B cell (primary cell): ENCODE measurements at places on chromosomes 7 and 10.

GRCh38 chr10:127982601-127983000 lies 75.7 kb downstream of the PTPRE start:
- no peak for DNase-seq

DNA sequence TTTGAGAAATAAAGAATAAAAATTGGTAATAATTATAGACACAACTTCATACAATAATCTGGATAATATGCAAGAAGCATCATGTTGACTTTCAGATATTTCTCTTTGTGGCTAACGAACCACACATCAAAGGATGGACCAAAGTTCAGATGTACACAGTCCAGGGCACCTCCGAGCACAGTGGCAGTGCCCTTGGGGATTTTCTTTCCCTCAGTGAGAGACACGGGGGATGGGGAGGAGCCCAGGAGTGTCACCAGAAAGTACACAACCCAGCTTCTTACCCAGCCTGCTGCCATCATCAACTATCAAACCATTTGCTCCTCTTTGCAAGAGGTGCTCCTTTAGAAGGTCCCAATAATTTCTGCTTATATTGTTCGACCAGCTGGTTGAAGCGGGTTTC lies 33.2 kb downstream of the RBM28 start:
- DNase-seq, result no peak

GRCh38 chr10:33233635-33234034 lies 100.8 kb downstream of the NRP1 start:
- no peak for DNase-seq

DNA sequence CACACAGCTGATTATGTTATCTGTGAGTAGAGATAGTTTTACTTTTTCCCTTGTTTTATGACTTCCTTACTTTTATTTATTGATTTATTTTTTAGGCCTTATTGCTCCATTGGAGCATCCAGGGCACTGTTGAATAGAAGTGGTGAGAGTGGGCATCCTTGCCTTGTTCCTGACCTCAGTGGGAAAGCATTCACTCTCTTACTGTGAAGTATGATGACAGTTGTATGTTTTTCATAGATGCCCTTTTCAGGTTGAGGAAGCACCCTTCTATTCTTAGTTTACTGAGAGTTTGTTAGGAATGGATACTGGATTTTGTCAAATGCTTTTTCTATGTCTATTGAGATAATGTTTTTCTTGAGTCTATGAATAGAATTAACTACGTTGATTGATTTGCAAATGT lies 88.6 kb downstream of the XRCC2 start:
- DNase-seq, result no peak

- DNase-seq, result no peak
Measured at GRCh38 chr7:50620433-50620832, 55.2 kb upstream of the DDC start.

DNA sequence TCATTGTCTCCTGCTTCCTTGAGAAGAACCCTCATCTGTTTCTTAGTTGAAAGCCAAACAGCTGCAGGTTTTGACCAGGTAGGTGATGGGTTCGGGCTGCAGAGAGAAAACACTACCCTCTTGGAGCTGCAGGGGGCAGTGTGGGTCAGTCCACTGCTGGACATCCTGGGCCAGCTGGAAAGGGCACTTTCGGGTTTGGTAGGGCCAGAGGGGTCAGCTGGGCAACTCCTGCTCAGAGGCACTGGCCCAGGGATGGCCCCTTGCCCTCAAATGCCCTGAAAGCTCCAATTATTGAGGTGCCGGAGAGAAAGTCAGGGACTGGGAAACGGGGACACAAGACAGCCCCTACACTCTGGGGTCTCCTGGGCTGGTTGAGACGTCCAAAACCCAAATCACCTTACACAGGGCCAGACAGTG lies 90.7 kb downstream of the MKI67 start:
- DNase-seq, result peak; percentile 64

- DNase-seq, result no peak
Measured at GRCh38 chr7:22842973-22843372, 20.3 kb upstream of the TOMM7 start.

DNA sequence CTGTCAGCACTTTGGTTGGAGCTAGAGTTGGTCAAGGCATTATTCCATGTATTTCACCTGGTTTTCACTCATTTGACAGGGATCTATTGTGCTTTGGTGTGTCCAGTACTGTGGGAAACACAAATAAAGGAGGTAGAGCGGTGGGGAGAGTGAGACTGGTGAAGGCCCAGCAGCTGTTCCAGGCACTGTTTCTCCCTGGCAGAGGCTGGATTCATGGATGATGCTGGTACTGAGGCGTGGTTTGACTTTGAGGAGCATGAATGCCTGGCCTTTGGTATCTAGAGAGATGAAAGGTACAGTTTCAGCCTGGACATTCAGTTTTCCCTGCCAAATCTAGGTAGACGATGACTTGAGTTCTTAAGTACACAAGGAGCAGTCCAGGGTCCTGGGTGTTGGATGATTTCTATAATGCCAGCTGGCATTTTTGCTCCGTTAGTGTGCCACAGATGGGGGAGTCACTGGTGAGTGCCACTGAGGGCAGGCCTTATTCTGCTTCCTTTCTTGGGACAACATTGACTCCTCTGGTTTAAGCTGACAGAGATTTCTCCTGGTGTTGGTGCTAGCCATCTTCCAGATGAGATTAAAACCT lies 162.2 kb upstream of the BMPER start:
- DNase-seq, result no peak

DNA sequence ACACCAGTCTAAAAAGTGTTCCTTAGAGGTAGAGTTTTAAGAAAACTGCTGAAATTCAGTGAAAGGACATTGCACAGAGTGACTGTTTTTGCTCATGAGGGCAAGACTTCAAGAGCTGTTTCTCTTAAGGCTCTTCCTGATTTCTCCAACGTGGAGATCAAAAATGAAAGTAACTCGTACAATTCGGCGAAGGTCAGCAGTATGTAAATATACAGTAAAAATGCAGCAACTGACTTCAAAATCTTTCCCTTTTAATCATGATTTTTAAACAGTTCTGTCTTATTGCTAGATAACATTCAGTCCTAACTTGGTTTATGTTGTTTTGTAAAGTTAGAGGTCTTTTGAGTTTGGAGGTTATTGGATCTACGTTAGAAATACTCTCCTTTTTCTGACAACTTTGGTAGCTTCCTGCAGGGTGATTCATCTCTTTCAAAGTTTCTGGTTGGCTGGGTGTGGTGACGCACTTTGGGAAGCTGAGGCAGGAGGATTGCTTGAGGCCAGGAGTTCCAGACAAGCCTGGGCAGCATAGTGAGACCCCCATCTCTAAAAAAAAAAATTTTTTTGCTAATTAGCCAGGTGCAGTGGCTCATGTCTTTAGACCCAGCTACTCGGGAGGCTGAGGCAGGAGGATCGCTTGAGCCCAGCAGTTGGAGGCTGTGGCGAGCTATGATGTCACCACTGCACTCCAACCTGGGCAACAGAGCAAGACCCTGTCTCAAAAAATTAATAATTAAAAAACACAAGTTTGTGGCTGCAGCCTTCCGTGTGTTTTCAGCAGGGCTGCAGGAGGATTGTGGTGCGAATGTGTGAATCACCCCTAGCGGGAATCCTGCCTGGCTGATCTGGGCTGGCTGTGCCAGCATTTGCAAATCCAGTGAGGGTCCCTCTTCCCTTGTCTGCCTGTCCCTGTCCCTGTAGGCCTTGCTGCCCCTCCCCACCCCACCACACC lies 29.2 kb upstream of the AP5Z1 start:
- peak; percentile 53 for DNase-seq

DNA sequence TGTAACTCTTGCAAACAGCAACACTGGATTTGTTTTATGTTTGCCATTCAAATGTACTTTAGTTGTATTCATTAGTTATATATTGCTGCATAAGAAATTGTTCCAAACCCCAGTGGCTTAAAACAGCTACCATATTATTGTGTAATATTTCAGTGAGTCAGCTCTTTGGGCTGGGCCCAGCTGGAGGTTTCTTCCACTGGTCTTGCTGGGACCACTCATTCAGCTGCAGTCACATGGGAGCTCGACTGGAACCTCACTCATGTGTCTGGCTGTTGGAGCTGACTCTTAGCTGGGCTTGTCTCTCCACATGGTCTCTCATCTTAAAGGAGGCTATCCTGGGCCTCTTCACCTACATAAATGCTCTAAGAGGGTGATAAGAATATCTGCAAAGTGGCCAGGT lies 23.2 kb upstream of the PIP4K2A start:
- no peak for DNase-seq

GRCh38 chr10:48496831-48497779 lies 107.8 kb downstream of the ARHGAP22 start:
- DNase-seq, result no peak

DNA sequence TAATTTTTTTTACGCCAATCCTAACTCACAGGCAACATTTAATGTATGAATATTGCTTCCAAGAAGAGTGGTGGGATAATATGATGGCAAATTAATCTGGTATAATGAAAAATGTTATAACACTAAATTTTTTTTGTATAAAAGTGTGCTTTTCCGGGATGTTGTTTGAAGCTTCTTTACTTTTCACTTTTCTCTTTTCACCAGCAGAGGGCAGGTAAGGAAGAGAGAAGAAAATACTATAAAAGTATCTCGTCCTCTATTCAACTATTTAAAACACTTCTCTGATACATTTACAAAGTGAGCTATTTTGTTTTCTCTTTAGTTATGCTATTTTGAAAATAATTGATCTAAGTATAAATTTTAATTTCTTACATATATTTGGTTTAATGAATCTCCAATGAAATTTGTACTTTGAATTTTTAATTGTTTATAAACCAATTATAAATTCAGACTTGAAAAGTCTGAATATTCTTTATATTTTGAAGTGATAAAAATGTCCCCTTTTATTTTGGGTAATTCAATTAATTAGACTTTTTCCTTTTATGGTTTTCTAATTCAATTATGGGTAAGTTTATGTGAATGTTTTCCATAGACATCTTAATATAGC lies 20.7 kb upstream of the CFTR start:
- no peak for DNase-seq

DNA sequence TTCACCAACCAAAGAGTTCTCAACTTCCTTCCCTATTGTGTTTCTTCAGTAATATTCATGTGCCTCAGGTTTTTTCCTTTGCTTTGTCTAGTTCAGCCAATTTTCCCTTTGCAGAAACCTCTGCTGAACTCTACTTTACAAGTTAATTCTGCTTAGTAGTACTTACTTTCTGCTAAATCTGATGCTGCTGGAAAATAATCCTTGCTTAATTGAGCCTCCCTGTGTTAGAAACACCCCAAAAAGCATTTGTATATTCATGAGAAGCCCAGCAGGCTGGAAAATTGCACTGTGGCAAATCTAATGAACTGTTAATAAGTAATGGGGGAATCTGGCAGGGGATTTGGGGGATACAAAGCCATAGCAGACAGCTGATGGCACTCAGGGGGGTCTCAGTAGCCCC lies 78.5 kb downstream of the CDCA7L start:
- DNase-seq, result no peak

DNA sequence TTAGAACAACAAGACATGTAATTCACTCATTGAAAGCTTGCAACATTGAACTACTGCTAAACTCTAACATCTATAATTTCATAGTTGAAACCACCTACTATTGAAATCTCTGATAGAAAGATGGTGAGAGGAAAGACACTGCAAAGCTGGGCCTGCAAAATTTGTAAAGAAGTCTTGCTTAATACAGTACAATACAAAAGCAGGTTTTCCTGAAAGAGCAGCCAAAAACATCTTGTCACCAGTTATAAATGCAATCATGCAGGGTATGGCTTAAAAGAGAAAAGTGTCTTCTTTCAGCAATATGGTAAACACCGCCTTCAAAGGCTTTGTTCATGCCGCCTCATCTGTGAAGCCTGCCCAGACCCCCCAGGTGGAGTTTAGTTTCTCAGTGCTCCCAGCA lies 109.2 kb downstream of the ANK3 start:
- no peak for DNase-seq

DNA sequence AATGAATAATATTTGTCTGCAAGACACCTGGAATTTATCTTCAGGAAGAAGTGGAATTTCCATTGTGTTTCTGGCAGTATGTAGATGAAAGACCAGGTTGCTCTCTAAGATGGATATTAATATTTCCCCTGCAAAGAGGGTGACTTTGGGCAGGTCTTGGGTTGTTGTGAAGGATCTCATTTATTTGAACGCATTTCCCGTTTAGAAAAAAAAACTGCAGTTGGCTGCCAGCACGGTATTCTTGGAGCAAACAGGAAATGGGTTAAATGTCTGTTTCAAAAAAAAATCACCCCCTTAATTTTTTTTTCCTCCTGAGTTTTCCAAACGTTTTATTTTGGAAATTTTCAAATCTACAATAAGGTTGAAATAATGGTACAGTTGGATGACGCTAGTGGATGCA lies 11.5 kb downstream of the EIF4H start:
- no peak for DNase-seq

DNA sequence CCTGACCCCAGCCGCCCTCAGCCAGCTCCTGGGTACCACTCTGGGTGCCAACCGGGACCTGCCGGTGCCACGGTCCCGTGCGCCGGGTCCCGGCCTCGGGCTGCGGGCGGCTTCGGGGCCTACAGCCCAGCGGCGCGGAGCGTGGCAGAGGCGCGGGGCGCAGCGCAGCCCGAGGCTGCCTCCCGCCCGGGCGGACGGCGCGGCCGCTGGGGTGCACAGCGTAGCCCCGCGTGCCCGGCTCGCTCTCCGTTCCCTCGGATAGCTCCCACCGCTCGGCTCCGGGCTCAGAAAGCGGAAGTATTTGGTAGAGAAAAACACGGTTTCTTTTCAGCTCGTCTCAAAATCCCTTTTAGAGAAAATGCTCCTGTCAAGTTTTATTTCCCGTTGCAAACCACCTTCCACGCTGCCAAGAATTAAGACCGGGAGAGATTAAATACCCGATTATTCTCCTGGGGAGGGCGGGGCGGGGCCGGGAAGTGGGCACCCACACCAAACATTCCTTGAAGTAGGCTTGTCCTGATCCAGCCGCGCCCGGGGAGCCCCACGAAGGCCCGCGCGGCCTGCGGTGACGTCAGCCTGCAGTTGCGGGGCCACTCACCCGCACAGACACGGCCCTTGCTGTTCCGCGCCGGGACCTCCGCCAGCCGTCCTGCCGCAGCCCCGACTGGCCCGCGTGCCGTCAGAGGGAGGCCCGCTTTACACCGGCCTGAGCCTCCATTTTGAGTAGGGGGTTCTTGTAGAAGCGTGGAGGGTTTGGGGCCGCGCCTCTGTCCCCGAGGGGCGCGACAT lies 7.2 kb downstream of the HOXA13 start:
- DNase-seq, result peak; percentile 71

- no peak for DNase-seq
Measured at GRCh38 chr10:119611433-119611832, 14.7 kb upstream of the TIAL1 start.

- DNase-seq, result no peak
Measured at GRCh38 chr10:14751921-14752320, 22.8 kb downstream of the FAM107B start.

GRCh38 chr7:104552102-104552501 lies 223.7 kb downstream of the LHFPL3 start:
- no peak for DNase-seq

GRCh38 chr7:12896316-12896715 lies 208.9 kb downstream of the ARL4A start:
- DNase-seq, result no peak

- no peak for DNase-seq
Measured at GRCh38 chr7:30166155-30166840, 31.5 kb downstream of the MTURN start.

DNA sequence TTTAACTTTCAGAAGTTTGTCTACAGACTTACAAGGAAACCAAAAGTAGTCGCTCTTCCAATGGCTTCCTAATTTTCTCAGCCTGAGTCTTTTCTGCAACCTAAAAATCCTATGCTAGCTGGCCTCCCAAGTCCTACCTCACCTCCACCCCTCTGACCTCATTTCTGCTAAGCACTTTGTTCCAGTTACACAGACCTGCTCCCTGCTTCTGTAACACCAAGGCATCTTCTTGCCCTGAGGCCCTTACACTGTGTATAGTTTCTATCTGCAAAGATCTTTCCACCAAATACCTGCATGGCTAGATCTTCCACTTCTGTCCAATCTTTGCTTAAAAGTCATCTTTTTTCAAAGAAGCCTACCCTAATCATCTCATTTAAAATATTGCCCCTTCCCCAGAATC lies 1.9 kb upstream of the SNX13 start:
- no peak for DNase-seq
